NCI-H2081 (cell line): ENCODE measurements at places on chromosomes 2 and 18.

GRCh38 chr18:55838319-55838718, 250.3 kb upstream of the TCF4 start:
- DNase-seq = no peak

- no peak for DNase-seq
Observed at GRCh38 chr2:16166327-16166981, 226.1 kb downstream of the MYCN start.

DNA sequence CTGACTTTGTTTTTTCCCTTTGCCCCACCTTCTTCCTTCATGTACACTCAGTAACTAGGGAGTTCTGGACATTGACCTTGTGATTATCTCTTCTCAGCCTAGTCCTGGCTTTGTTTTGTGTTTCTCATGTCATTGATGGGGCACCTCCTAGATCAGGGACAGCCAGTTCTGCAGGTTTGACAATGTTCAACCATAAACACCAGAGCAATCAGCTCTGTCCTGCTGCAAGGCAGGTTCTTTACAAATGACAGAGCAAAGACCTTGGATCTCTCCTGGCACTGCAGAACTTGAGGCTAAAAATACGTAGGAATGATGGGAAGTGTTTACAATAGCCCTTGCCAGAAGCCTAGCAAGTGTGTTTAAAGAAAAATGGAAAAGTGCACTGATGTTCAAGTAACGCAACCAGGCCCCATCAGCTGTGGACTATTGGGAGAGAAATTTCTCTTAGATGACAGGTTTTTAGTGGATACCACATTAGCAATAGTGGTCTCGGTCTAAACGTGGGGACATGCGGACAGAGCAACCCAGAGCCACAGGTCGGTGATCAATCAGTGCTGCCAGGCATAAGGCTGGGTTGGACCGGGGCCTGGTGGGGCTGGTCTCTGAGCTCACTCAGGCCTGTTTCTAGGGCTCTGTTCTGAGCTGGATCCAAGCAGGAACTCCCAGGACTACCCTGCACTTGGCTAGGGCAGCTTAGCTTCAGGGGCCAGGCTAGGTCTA, 76.8 kb downstream of the SOWAHC start:
- no peak for DNase-seq

GRCh38 chr2:67930156-67930555, 132.6 kb downstream of the C1D start:
- peak; percentile 1 for DNase-seq

- no peak for DNase-seq
Observed at GRCh38 chr18:9707381-9708056, 582 bp upstream of the RAB31 start.

DNA sequence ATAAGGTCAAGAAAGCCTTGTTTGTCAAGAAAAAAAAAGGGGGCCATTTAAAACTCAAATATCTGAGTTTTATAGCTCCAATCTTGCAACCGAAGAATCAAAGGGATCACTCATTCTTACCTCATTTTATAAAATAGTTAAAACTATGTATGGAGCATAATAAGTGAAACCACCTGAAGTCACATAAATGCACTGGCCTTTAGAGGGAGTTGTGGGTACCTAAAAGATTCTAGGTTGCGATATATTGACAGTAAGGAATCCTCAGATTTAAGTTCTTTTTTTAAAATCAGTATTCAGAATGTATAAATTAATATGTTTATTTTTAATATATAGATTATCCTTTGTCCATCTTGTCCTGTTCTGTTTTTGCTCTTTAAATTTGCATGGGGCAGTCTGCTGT, 3.4 kb downstream of the ARHGAP28 start:
- no peak for DNase-seq

DNA sequence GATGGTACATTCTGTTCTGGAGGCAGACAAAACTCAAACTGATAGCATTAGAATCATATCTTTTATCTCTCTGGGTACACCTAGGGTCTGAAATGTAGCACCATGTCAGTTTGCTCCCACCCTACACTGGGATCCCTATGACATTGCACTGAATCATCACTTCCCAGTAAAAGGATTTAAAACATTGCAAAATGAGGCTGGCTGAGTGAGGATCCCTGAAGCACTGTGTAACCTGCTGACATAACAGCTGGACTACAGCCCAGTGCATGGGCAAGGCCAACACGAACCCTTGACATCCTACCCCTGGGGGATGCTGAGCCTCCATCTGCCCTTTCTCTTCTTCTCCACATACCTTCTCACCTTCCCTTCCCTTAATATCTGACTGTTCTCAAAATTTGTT, 253.2 kb downstream of the TTC32 start:
- DNase-seq = no peak

DNA sequence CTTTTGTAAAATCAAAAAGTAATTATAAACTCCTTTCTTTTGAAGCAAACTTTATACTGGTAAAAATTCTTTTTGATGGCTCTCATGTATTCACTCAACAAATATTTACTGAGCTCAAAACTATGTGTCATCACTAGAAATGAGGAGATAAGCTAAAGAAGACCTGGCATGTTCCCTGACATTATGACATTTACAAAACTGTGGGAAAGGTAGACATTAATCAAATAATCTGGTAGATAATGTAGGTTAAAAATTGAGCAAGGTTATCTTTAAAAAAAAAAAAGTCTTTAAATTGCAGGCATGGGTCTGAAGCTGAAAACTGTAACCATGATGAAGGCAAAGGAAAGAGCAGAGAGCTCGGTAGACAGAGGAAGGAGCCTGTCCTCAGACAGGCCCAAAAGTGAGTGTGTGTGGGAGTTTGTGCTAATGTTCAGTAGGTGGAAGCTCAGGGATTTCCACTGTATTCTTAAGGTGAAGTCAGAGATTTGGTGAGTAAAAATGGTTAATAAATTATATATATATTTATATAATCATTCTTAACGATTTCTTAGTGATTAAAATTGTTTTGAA, 612.9 kb downstream of the LRP1B start:
- DNase-seq = no peak

- DNase-seq = no peak
Observed at GRCh38 chr2:24832073-24832461, 38.8 kb downstream of the CENPO start.

- DNase-seq = no peak
Observed at GRCh38 chr18:24704946-24705630, 244.7 kb downstream of the HRH4 start.

DNA sequence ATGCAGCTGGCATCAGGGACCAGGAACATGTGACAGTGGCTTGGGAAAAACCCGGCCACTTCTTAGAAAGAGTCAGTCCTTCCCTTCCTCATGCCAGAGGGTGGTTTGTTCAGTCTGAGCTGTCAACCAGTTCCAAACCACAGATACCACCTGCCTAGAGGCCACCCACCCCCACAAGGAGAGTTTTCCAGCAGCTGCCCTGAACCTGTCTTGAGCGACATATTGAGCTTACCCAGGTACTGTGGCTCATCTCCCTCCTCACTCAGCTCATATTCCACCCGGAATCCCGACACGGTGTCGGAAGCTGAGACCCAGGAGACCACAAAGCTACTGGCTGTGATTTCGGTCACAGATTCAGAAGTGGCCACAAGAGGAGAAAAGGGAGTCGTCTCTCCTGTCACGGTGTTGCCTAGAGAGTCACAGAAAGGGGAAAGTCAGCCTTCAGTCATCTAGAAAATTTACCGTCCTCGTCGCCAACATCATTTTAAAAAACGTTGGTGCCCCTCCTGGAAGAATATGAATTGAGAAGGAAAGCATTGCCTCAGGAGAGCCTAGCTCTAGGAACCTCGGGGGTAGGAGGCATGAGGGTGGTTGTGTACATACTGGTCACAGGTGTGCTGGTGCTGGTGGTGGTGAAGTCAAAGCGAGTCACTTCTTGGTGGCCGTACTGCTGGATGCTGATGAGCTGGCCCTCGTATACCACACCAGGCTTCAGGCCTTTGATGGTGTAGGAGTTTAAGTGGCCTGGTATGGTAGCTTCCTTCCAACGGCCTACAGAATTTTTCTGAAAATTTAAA, 26.3 kb downstream of the FN1 start:
- no peak for DNase-seq

DNA sequence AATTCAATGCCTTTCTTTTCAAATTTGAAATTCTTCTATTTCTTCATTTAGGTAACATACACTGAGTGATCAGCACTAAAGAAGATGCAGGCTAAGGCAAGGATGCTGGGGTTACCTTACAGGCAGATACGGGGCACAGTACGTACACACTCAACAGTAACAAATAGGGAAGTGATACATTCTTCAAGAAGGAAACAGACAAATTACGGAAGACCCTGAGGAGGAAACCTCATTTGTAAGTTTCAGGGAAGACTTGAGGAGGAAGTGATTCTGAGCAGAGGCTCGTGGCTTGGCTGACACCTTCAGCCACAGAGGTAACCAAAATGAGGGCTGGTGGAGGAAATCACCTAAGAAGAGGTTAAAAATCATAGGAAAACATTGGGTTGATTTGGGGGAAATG, 1108.3 kb upstream of the KLHL29 start:
- DNase-seq = no peak

DNA sequence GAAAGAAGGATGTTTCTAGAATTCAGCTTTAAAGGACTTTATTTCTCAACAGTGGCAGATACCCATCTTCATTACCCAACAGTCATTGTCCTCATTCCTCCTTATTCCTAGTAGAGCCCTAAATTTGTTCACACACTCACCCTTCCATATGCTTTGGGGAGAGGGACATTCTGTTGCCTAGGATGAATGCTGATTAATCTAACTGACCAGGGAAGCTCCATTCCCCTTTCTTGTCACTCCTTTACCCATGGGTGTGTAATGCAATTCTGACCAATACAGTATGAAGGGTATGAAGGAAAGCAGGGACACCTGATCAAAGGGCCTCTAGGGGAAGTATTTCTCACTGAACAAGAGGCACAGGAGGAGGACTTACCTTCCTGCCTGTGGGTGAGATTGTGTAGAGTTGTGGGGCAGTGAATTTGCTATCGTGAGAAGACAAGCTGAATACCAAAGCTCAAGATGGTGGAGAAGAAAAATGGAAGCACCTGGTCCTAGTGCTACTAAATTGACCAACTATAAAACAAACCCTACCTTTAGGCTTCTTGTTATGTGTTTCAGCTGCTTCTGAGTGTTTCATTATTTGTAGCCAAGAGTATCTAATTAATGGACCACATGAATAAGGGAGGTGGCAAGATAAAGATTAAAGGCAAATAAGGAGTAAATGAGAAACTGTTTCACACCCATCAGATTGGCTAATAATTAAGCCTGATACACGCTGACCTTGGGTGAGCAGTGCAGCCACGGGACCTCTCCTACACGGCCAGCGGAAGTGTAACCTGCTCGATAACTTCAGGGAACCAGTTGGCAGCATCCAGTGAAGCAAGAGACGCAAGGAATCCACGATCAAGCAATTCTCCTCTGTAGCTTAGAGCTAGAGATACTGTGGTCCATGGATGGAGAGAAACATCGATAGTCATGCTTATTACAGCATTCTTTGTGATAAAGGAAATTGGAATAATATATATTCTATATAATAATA, 202.3 kb downstream of the MYCN start:
- no peak for DNase-seq

GRCh38 chr18:5030636-5031035, 166.4 kb downstream of the AKAIN1 start:
- DNase-seq = no peak

- DNase-seq = no peak
Observed at GRCh38 chr2:18907937-18908336, 318.6 kb upstream of the NT5C1B start.

GRCh38 chr2:23513872-23514793, 129.2 kb downstream of the KLHL29 start:
- no peak for DNase-seq

GRCh38 chr2:127670957-127671290, 4.4 kb downstream of the LIMS2 start:
- DNase-seq = no peak

GRCh38 chr18:55327454-55327853, 260.5 kb downstream of the TCF4 start:
- no peak for DNase-seq

DNA sequence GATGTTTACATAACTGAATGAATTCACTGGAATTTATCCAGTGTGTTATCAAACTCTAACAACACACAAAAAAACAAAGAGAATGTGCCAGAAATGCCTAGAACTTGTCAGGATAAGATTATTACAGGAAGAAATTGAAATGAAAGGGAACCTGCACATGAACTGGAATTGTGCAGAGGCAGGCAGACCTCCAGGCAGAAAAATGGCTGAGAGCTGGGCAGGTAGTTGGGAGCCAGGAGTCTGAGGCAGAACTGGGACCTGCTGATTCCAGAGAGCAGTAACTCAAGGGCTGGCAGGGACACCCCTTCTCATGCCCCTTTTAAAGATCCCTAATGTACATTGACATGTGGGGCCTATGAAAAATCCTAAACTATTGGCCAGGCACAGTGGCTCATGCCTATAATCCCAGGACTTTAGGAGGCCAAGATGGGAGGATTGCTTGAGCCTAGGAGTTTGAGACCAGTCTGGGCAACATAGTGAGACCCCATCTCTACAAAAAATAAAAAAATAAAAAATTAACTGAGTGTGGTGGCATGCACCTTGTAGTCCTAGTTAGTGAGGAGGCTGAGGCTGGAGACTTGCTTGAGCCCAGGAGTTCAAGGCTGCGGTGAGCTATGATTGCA, 674 bp upstream of the SP110 start:
- no peak for DNase-seq

DNA sequence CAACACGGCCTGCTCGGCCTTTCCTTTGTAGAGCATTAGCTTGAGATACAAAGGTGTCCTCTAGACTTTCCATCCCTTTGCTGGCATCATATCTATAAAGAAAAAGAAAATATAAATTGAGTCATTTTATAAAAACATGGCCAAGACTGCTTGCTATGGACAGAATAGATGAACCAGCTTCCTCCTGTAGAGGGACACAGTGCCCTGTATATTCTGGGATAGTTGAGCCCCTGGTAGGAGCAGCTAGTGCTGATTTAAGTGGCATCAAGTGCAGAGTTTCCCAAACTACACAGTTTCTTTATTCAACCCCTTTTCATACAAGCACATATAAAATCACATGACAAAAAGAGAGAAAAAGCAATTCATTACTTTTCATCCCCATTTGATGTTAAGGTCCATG, 47.9 kb downstream of the GEMIN6 start:
- no peak for DNase-seq

DNA sequence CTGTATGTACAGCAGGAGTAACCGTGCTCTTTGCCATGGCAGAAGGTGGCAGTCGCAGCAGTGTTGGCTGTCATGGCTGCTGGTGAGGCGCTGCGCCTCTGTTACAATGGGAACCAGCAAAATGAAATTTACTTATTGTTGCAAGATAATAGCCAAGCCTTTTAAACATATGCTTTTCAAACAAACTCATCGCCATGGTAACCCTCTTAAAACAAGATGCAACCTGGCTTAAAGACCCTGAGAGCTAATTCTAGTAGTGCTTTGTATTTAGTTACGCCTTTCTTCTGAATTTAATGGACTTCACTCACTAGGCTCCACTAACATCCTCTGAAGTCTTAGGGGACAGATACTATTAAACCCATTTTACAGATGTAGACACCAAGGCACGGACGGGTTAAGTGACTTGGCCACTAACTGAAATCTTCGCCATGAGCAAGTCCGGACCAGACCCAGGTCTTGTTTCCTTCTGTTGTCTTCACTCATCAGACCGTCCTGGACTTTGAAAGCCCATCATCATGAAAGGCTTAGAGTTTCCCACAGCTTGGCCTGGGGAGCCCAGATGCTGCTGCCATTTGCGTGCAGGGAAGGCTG, 111.6 kb upstream of the ODC1 start:
- no peak for DNase-seq
